ENCODE measurements at places on chromosomes 1 and 21.

DNA sequence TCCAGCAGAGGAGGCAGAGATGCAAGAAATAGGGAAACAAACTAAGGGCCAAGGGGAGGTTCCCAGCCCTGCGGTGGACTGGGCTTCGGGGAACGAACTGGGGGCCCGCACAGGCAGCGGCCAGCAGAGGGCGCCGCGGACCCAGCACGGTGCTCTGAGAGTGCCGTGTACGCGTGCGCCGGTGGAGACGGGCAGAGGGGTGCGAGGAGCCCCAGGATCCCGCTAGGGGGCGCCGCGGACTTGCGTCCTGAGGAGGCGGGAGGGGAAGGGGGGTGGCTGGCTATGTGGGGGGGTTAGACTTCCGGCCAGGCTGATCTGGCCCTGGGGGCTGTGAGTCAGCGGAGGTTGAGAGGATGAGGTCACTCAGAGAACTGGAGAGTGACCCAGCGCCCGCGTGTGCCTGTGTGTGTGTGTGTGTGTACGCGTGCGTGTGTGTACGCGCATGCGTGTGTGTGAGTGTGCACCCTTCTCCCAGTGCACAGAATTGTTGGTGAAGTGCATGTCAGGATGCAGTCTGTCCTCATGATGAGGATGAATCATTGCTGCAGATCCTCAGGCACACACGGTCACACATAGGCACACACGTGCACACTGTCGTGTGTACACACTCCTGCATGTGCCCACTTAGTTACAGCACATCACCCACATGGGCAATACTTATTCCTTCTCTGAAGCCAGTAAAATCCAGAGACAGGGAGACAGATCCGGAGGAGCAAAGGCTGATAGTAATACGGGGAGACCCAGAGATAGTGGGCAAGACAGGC lies 17.0 kb downstream of the NES start:
- peak overlapping the region; percentile 35 for H3K4me3 ChIP-seq
- peak; percentile 99 for DNase-seq
- peaks cover 83% of the 10 kb centered on the region for H3K4me1 ChIP-seq
- peak overlapping the region; percentile 99 for H3K27ac ChIP-seq
- no peaks in the 10 kb centered on the region for H3K36me3 ChIP-seq

DNA sequence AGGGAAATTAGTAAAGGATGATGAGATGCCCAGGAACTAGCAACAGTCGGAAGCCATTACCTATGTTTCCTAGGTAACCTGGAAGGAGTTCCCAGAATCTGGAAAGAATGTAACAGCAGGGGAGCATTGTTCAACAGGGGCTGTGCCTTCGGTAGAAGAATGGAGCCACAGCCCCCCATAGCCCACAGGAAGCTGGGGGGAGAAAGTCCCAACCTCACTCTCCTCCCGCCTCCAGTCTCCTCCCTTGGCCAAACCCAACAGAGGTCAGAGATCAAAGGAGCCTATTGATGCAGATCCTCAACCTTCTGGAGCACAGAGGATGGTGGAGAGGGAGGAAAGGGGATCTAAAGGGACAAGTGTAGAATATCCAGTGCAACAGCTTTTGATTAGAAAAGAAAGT lies 131.5 kb upstream of the SLC44A3 start:
- H3K27ac ChIP-seq = peak overlapping the region; percentile 87
- H3K36me3 ChIP-seq = peaks cover 20% of the 10 kb centered on the region

DNA sequence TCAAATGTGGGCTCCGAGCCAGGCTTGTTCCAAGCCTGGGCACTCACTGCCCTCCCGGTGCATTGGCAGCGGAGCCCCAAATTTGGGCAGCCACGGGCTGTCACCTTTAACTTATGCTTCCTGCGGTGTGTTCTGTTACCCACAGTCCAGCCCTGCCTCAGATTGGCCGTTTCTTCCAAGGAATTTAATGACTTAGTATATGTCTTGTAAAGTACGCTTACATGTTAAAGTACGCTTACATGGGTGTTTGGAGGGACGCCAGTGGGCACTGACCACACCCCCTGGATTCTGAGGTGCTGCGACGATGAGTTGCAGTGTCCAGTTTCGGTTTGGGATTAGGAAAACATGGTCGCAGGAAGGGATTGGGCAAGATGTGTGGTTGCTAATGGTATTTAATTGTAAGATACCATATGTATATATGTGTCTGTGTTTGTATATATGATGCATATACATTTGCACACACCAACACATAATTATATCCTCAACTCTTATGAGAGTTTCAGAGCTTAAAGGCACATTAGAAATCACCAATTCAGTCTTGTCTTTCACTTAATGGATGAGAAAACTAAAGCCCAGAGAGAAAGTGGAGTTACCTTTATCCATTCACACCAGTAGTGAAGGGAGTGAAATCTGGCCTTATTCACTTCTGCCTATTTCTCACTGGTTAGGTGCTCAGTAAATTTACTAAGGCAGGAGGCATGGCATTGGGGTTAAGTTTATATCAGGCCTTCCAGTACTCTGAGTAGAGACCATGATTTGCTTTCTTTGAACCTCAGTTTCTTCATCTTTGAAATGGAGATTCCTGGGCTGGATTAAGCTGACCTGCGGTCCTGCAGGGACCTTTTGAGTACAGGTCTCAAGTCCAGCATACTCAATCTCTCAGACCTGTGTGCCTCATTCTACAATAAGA lies 1.0 kb downstream of the SMYD2 start:
- peak overlapping the region; percentile 80 for H3K4me3 ChIP-seq
- no peak overlapping the region for H3K27ac ChIP-seq
- H3K36me3 ChIP-seq = no peaks in the 10 kb centered on the region
- peaks cover 37% of the 10 kb centered on the region for H3K4me1 ChIP-seq
- peaks cover 61% of the 10 kb centered on the region for H3K27me3 ChIP-seq
- no peak for DNase-seq

GRCh38 chr1:81208441-81208840 lies 592.3 kb upstream of the ADGRL2 start:
- H3K27me3 ChIP-seq = no peaks in the 10 kb centered on the region
- no peak overlapping the region for H3K27ac ChIP-seq
- peaks cover 34% of the 10 kb centered on the region for H3K4me1 ChIP-seq
- no peak for DNase-seq
- H3K36me3 ChIP-seq = peaks cover 5% of the 10 kb centered on the region

- no peak overlapping the region for H3K4me3 ChIP-seq
- H3K27ac ChIP-seq = no peak overlapping the region
- H3K4me1 ChIP-seq = no peaks in the 10 kb centered on the region
- H3K27me3 ChIP-seq = peaks cover 6% of the 10 kb centered on the region
Observed at GRCh38 chr1:25112400-25112799, 119.9 kb downstream of the SYF2 start.

- H3K4me1 ChIP-seq = peaks cover 7% of the 10 kb centered on the region
- DNase-seq = no peak
- no peak overlapping the region for H3K27ac ChIP-seq
Observed at GRCh38 chr1:212229654-212230053, 55.6 kb upstream of the PPP2R5A start.

DNA sequence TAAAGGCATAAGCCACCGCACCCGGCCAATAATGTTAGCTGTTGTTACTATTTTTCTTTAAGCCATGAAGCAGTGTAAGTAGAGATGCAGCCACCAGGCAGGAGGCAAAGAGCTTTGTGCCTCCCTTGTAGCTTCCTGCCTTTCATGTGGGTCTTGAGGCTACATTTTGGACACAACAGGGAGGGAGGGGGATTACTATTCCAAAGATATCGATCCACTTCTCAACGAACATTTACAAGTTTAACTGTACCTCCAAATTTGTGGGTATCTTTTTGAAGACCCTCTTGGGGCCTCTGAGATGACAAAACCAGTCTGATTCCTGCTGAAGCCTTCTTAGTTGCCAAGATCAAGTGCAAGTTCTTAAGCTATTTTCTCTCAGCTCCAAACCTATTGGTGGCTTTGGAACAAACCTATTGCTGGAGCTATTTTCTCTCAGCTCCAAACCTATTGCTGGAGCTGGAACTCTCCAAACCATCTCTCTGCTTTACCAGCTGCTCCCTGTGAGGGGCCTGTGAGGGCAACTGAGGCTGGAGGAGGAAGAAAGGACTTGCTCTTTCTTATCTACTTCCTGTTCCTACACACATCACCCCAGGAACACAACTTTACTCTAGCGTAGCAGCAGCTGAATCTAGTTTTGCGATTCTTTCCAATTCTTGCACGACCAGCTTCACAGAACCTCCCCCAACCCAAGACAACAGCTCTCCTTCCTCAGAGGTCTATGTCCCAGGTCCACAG lies 16.1 kb upstream of the RCAN3 start:
- H3K27ac ChIP-seq = no peak overlapping the region
- no peak overlapping the region for H3K4me3 ChIP-seq
- no peak for DNase-seq

DNA sequence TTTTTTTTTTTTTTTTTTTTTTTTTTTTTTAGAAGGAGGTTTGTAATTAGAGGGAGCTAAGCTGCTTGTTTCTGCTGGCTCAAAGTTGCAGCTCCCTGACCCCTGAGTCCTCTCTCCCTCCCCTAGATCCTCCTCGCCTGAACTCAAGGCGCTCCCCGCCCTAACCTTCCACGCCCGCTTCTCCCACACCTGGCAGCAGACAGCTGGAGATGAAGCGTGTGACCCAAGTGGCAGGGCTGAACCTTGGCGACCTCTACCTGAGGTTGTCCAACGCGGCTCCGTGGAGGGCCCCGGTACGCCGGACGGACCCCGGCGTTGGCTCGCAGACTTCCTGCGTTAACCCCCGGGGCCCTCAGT lies 795 bp downstream of the NGF start:
- H3K36me3 ChIP-seq = no peaks in the 10 kb centered on the region
- no peak overlapping the region for H3K27ac ChIP-seq
- H3K27me3 ChIP-seq = peaks cover 81% of the 10 kb centered on the region
- no peak for DNase-seq
- peaks cover 18% of the 10 kb centered on the region for H3K4me1 ChIP-seq
- H3K4me3 ChIP-seq = peak overlapping the region; percentile 87

DNA sequence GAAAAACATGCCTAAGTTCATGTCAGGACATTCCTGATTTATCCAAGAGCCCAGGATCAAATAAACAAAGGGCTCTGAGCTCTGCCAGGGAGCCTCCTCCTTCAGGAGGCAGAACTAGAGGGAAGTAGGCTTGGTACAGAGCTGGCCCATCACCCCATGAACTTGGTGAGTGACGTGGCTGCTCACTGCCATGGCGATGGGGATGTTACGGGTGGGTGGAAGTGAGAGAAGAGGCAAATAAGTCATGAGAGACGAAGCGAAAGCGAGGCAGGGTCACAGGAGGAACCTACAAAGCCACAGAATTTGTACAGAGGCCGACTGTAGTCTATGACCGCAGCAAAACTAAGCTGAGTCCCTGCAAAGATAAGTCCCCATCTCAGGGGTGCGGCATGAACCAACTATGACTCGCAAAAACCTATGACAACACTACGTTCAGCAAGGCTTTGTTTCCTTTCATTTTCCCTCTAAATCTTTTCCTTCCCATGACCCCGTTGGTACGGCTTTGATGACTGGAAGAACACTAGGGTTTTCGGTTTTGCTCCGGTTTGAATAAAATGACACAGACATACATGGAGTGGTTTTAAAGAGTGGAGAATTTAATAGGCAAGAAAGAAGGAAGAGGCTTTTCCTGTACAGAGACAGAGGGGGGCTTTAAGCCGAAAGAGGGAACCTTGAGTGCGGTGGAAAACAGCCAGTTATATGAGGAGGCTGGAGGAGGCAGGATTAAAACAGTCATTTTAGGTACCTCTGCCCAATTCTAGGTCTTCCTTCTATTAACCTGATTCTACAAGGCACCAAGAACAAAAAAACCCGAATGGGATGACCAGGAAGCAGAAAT lies 74.1 kb downstream of the CD46 start:
- peaks cover 22% of the 10 kb centered on the region for H3K4me1 ChIP-seq
- no peak overlapping the region for H3K27ac ChIP-seq
- DNase-seq = no peak
- H3K36me3 ChIP-seq = no peaks in the 10 kb centered on the region
- H3K27me3 ChIP-seq = no peaks in the 10 kb centered on the region
- H3K4me3 ChIP-seq = no peak overlapping the region

GRCh38 chr1:43447891-43448708 lies 5.6 kb downstream of the HYI start:
- H3K4me1 ChIP-seq = peaks cover 12% of the 10 kb centered on the region
- H3K4me3 ChIP-seq = no peak overlapping the region
- peaks cover 57% of the 10 kb centered on the region for H3K36me3 ChIP-seq
- H3K27ac ChIP-seq = no peak overlapping the region
- no peak for DNase-seq
- H3K27me3 ChIP-seq = no peaks in the 10 kb centered on the region

DNA sequence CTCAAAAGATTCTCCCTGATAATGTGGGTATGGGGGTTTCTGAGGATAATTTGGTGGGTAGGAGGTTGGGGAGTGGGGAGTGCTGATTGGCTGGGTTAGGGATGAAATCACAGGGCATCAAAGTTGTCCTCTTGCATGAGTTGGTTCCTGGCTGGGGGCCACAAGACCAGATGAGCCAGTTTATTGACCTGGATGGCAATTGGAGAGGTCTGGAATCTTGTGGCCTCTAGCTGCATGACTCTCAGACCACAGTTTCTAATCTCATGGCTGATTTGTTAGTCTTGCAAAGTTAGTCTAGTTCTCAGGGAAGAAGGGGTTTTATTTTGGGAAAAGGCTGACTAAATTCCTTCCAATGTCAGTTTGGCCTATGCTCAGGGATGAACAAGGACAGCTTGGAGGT lies 3.3 kb upstream of the GBP1 start:
- no peaks in the 10 kb centered on the region for H3K4me1 ChIP-seq
- DNase-seq = no peak
- H3K36me3 ChIP-seq = no peaks in the 10 kb centered on the region
- no peak overlapping the region for H3K4me3 ChIP-seq
- H3K27me3 ChIP-seq = no peaks in the 10 kb centered on the region

DNA sequence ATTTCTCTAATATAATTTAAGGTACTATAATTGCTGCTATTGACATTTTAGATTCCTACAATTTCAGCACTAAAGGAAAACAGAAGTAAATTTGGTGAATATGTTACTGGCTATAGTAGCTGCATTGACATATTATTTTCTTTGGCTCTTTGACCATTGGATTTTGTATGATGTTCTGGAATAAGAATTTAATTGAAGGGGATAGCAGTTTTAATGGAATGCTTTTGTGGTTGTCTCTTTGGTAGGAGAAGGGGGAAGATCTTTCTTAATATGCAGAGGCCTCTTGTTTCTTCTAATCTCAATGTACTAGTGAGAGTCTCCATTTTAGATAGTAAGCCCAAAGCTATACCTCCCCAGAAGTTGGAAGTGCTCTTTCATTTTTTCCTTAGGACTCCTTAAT lies 6.9 kb downstream of the DTL start:
- H3K27ac ChIP-seq = no peak overlapping the region
- no peaks in the 10 kb centered on the region for H3K27me3 ChIP-seq
- DNase-seq = no peak

DNA sequence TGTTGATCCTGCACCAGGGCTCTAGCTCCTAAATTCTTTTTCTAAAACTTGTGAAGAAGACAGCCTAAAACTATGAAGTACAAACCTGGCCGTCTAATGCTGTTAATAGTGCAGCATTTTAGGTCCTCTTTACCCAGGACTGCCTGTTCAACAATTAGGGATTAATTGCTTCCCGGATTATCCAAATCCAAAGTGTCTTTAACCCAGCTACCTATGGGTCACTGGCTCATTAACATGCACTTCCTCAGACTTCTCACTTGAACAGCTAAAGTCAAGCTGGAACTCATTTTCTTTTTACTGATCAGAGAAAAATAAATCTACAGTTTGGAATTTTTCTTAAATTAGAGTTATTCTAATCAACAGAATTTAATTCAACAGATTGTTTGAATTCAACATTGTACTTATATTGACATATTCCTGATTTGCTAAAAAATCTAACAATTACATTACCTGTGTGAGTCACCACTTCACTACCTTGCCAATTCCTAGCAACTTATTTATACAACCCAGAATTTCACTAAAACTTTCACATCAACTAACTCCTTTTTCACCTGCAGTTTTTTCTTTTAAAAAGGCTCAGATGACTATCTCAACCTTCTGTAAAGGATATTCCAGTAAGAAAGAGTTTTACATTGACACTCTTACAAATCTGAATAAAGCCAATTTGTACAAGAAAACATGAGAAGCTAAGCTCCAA lies 3.3 kb downstream of the HNRNPU start:
- H3K36me3 ChIP-seq = peaks cover 71% of the 10 kb centered on the region
- peaks cover 46% of the 10 kb centered on the region for H3K4me1 ChIP-seq
- H3K27me3 ChIP-seq = no peaks in the 10 kb centered on the region
